ENCODE measurements at places on chromosomes 5 and 9. TPM values are rescaled to one million over a fixed set of nuclear protein-coding genes. Genes with fewer than 3 reads are reported as not detected.

CORO2A gene
- total RNA-seq = 3.7 TPM

GRCh38 chr9:129863059-129863690, 27.9 kb downstream of the USP20 start:
- no peak overlapping the region for H3K4me3 ChIP-seq
- no peak overlapping the region for H3K27ac ChIP-seq
- no peaks in the 10 kb centered on the region for H3K4me1 ChIP-seq
- no peaks in the 10 kb centered on the region for H3K36me3 ChIP-seq
- H3K27me3 ChIP-seq = no peaks in the 10 kb centered on the region

GRCh38 chr9:19231126-19231903, 822 bp downstream of the DENND4C start:
- no peaks in the 10 kb centered on the region for H3K27me3 ChIP-seq
- H3K4me1 ChIP-seq = peaks cover 1% of the 10 kb centered on the region
- peak overlapping the region; percentile 97 for H3K4me3 ChIP-seq
- no peaks in the 10 kb centered on the region for H3K36me3 ChIP-seq
- peak; percentile 65 for DNase-seq

GRCh38 chr5:137344723-137345322, 154.3 kb downstream of the SPOCK1 start:
- no peak overlapping the region for H3K4me3 ChIP-seq
- no peaks in the 10 kb centered on the region for H3K4me1 ChIP-seq
- no peaks in the 10 kb centered on the region for H3K36me3 ChIP-seq
- no peaks in the 10 kb centered on the region for H3K27me3 ChIP-seq

- no peaks in the 10 kb centered on the region for H3K27me3 ChIP-seq
- no peaks in the 10 kb centered on the region for H3K36me3 ChIP-seq
- DNase-seq = no peak
- H3K4me3 ChIP-seq = no peak overlapping the region
- no peaks in the 10 kb centered on the region for H3K4me1 ChIP-seq
- H3K27ac ChIP-seq = no peak overlapping the region
Measured at GRCh38 chr5:58149746-58150145, 310.1 kb downstream of the PLK2 start.

DNA sequence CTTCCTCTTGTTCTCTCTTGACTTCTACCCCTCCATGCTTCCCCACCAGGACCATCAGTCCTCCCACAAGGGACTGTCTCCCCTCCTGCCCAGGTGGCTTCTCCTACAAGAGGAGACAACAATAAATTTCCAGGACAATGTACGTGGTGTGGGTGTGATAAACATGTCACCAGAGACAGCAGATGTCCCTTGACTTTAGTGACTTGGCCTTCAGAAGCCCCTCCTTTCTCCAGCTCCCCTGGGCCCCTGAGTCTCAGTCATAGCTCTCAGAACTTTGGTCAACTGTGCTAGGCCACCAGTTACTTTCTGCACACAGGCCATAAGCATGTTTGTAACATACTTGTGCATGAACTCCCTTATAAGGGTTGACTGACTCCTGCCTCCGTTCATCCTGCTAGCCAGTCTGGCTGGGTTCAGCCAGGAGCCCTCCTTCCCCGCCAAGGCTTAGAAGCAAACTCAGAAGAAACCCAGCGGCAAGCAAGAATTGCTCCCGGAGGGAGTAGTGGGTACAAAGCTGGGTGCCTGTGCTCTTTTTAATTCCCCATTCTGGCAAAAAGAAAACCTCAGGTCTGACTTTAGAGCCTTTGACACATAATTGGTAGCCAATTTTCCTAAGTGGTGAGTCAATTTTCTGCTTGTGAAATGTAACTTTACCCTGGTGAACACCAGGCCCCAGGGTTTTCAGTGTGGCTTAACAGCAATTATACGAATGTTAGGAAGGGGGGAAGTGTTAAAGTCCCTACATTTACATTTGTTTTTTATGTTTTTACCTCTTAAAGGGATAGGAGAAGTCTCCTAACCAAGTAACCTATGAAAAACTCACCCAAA, 49.2 kb downstream of the EBF1 start:
- peak; percentile 61 for DNase-seq
- no peaks in the 10 kb centered on the region for H3K36me3 ChIP-seq
- H3K27ac ChIP-seq = peak overlapping the region; percentile 89
- peaks cover 4% of the 10 kb centered on the region for H3K4me1 ChIP-seq
- no peak overlapping the region for H3K4me3 ChIP-seq
- no peaks in the 10 kb centered on the region for H3K27me3 ChIP-seq

TDRD7 gene
- 17.0 TPM for total RNA-seq

GRCh38 chr5:57210633-57211032, 36.8 kb downstream of the GPBP1 start:
- H3K36me3 ChIP-seq = no peaks in the 10 kb centered on the region
- no peak overlapping the region for H3K27ac ChIP-seq
- no peak overlapping the region for H3K4me3 ChIP-seq
- DNase-seq = no peak

GRCh38 chr9:77864211-77864889, 167.3 kb downstream of the GNAQ start:
- H3K36me3 ChIP-seq = no peaks in the 10 kb centered on the region
- no peaks in the 10 kb centered on the region for H3K27me3 ChIP-seq
- no peak overlapping the region for H3K27ac ChIP-seq
- no peaks in the 10 kb centered on the region for H3K4me1 ChIP-seq

DNA sequence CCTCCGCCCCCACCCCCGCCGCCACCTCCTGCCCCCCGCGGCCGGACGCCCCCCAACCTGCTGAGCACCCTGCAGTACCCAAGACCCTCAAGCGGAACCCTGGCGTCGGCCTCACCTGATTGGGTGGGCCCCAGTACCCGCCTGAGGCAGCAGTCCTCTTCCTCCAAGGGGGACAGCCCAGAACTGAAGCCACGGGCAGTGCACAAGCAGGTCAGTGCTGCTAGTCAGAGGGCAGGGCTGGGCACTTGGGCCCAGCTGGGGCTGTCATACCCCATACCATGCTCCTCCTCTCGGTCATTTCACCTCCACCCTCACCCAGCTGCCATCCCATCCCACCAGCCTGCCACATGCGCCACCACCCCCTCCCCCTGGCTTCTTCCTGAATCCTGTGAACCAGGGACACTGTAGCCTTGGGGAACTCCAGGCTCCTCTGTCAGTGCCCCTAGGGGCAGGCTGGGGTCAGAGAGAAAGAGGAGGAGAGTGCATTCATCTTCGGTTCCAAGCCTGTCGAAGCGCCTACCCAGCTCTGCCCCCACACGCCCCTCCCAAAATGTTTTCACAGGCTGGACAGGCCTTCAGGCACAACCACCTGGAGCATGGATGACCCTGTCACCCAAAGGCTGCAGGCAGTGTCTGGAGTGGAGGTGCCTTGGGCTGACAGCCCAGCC, 122.0 kb downstream of the DAB2IP start:
- peak; percentile 69 for DNase-seq
- peaks cover 10% of the 10 kb centered on the region for H3K36me3 ChIP-seq
- no peaks in the 10 kb centered on the region for H3K4me1 ChIP-seq
- H3K4me3 ChIP-seq = no peak overlapping the region
- no peaks in the 10 kb centered on the region for H3K27me3 ChIP-seq

DNA sequence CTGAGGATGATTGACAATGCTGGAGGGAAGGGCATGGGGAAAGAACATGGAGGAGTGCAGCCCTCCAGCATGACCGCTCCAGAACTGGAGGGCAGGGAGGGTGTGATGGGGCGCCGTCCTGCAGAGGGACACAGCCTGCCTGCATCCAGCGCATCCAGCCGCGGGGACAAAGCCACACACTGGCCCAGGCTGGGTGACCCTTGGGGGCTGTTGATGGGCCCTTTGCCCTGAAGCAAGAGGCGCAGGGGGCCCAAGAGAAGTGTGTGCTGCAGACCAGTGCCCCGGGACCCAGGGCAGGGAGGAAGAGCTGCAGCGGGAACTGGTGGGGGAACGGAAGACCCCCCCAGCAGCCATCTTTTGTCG, 169.8 kb upstream of the PPP1R26 start:
- H3K36me3 ChIP-seq = no peaks in the 10 kb centered on the region
- no peak for DNase-seq
- H3K4me3 ChIP-seq = no peak overlapping the region
- H3K27ac ChIP-seq = no peak overlapping the region
- no peaks in the 10 kb centered on the region for H3K4me1 ChIP-seq

DNA sequence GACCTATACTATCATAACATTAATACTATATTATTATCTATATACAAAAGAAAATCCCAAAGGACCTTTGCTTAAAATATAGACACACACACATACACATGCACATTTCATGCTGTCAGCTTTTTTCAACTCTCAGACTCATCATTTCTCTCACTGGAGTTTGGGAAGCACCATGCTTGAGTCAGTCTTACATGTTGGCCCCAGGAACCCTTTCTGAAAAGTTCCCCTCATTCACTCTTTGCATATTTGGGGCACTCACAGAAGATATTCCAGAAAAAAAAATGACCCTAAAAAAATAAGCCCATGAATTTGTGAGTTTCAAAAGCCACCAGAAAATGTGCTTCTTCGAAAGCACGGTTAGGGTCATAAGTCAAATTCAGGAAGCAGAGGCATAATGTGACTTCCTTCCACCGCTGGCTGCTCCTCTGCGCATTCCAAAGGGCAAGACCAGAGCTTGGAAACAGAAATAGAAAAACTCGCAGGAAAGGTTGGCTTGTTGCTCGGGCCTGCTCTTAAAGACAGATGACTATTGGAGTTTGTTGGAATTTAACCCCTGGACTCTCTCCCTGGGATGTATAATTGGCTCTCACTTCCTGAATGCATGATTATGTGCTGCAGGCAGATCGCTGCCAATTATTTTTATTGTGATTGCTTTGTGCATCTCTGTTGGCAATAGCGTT, 129.7 kb upstream of the IQGAP2 start:
- no peaks in the 10 kb centered on the region for H3K27me3 ChIP-seq
- H3K4me1 ChIP-seq = no peaks in the 10 kb centered on the region
- H3K36me3 ChIP-seq = no peaks in the 10 kb centered on the region
- DNase-seq = no peak

PLCXD3 gene
- 14.5 TPM for total RNA-seq

DNA sequence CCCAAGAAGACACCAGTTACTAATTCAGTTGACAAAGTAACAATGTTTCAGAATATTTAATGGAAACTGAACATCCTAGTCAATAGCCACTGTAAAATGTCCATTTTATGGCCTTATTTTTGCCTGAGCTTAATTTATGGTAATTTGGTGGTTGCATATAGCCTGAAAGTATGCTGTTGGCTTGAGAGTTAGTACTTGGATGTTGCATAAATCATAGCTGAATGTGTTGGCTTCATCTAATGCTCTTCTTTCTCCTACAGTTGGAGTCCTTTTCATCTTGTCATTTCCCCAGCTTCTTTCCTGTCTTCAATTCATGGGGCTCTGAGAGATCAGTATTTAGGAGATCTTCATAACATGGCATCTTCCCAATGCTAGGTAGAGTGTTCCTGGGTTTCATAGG, 164.6 kb downstream of the MAT2B start:
- H3K27me3 ChIP-seq = no peaks in the 10 kb centered on the region
- no peak overlapping the region for H3K4me3 ChIP-seq
- no peaks in the 10 kb centered on the region for H3K36me3 ChIP-seq
- no peak overlapping the region for H3K27ac ChIP-seq

INSL4 gene
- not detected for total RNA-seq

DNA sequence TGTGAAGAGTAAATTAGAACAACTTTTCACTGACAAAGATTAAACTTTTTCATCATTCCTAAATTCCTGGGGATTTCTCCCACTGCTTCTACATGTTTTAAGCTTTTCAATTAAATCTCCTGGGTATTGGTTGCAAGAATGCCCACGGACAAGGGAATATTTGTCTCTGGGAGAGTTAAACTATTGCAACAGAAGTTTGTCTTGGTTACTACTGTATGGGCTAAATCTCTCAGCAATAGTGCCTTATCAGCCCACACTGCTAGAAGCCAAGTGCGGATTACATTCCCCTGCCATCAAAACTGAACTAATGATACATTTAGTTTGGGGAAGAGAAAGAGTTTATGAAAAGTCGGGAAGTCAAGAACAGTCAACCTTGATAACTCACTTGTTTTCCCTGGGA, 528.2 kb upstream of the C9orf72 start:
- H3K36me3 ChIP-seq = no peaks in the 10 kb centered on the region
- H3K27me3 ChIP-seq = no peaks in the 10 kb centered on the region
- no peak for DNase-seq
- H3K27ac ChIP-seq = no peak overlapping the region

DNA sequence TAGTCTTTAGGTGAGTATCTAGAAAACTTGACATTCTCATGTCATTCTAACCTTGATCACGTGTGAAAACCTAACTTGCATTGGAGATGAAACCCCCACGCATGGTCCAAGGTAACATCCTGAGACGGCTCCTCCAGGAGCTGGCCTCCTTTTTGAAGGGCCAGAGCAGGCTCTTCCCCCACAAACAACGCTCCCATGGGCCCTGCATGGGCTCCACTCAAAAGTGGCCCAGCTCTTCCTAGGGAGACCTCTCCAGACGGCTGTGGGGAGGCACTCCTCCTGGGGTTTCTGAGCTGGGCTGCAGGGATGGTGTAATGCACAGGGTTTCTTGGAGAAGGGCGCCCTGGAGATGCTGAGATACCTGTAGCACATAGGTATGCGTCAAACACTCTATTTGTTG, 296.2 kb upstream of the IRX1 start:
- H3K36me3 ChIP-seq = no peaks in the 10 kb centered on the region
- peaks cover 3% of the 10 kb centered on the region for H3K27me3 ChIP-seq
- H3K27ac ChIP-seq = no peak overlapping the region
- DNase-seq = no peak
- no peak overlapping the region for H3K4me3 ChIP-seq
- H3K4me1 ChIP-seq = no peaks in the 10 kb centered on the region

All from aorta (tissue), 5 donors.